Stimulated activated CD4-positive, alpha-beta T cell treated with anti-CD3 and anti-CD28 coated beads, Interleukin-2, amount 100 ng/mL, for 24 hours (primary cell): ENCODE measurements at places on chromosomes 6 and 20.

DNA sequence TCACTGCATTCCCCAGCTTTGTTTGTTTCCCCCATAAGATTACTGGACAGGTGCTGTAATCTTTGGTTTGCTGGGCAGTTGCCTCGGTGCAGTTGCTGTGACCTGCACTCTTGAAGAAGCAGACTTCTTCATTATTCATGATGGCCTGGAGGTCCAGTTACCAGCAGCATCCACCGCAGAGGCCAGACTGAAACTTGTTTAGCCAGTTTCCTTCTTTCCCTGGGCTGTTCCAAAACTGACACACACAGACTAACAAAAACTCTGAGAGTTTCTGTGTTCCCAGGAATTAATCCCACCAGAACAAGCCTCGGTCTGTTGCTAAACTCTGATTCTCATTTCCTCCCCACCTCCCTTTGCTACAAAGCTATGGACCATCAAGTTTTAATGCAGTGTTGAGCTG lies 144.1 kb downstream of the QRSL1 start:
- DNase-seq, result no peak

- DNase-seq, result no peak
Measured at GRCh38 chr20:45974896-45975565, 3.0 kb upstream of the ZNF335 start.

DNA sequence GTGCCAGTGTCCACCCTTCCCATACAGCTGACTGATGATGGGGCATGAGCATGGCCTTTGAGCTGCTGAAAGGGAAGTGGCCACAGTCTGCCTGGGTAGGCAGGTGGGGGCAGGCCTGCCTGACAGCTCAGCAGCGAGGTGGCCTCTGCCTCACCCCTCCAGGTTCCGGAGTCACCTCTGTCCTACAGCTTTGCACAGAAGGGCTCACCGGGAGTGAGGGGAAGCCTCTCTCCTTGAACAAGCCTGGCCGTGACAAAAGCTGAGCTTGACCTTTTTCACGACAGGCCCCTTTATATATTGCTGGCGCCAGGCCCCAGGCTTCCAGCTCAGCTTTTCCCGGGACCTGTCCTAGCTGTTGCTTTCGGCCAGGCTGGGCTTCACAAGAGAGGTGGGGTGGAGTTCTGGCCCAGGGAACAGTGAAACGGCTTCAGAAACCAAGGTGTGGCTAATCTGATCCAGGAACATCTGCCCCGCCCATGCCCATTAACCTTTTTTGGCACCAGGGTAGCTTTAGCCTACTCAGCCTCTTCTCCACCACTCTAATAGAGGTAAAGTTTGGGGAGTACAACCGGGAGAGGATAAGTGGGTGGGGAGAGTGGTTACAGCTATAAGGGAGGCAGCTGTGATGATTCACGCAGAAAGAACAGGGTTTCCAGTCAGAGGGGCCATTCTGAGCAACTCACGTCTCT lies 42.9 kb downstream of the C6orf132 start:
- peak; percentile 27 for DNase-seq

DNA sequence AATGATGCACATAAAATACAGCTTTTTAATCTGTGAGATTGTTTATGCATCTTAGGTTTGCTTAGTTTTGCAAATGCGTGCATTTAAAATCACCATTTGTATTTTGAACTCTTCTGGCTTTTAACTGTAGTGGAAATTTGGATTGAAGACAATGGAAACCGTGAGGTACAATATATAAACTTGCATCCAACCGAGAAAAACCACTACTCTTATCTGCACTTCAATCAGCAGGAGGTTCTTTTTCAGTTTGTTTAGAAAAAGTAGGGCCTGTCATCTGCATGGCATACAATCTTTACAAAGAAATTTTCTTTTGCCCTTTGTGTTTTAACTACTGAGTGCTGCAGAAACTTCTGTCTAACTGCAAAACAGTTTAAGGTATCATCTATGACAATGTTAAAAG lies 132.8 kb downstream of the LAMA2 start:
- DNase-seq, result no peak

GRCh38 chr6:41551086-41551700 lies 5.0 kb downstream of the FOXP4 start:
- DNase-seq, result no peak

GRCh38 chr20:3577366-3577765 lies 85.8 kb downstream of the GFRA4 start:
- no peak for DNase-seq

DNA sequence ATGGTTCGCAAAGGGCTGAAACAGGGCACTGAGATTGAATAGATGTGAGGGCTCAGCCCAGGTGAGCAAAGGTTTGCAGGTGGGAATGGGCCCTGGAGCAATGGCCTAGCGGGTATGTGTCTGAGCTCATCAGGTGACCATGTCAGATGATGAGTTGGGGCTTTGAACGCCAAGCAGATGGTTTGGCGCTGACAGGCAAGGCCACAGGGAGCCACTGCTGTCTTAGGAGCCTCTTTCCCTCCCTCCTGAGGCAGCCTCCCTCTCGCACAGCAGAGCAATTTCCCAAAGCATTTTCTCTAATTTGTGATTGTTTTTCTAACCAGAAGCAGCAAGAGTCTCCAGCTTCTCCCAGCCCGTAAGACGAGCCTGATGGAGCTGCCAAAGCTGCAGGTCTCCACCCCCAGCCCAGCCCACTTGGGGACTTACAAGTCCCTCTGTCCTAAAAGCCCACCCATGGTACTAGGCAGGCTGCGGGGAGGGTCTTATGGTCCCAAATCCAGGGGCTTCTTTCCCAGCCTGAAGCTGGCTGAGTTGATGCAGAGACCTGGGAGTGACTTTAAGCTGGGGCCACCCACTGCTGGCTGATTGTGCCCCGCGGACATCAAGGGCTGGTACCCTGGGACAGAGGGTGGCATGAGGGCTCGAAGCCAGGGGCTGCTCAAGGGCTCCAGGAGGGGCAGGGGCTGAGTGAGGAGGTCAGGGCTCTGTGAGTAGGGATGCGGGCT lies 11.6 kb downstream of the CDH22 start:
- DNase-seq, result no peak

- DNase-seq, result no peak
Measured at GRCh38 chr20:49882171-49882970, 33.0 kb downstream of the SPATA2 start.

GRCh38 chr20:14142171-14142570 lies 146.9 kb downstream of the MACROD2 start:
- no peak for DNase-seq

DNA sequence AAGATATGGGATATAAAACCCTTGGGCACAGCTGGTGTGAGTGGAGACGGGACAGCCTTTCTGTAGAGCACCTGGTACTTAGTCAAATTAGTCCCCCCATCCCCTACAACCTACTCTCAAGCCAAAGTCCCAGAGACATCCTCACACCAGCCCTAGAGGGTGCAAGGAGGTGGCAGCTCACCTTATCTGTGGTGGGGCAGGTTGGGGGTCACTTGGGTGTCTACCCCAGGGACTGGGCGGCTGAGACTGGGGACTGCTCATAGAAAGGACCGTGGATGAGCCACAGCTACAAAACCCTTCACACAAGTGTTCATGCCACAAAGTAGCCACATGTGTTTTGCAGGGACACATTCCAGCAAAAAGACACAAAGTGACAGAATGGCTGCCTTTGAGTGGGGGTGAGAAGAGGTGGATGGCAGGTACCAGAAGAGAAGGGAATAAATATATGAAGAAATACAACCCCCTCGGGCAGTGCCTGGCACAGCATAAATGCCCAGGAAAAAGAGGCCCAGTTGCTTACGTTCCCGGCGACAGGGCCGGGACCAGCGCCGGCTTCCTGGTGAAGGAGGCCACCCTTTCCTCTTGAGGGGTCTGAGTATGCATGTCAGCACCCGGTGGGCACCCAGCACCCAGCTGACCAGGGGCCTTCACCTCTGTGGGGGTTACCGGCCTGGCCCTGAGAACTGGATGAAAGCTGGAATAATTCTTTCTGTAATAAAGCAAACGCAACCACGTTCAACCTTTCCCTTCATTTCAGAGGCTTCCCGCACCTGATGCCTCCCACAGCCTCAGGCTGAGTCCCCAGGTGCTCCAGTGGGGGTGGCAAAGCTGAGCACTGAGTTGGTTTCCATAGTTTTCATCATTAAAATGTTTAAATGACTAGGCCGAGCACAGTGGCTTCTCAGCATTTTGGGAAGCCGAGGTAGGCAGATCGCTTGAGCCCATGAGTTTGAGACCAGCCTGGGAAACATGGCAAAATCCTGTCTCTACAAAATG lies 14.4 kb upstream of the CEBPB start:
- DNase-seq, result no peak

- peak; percentile 19 for DNase-seq
Measured at GRCh38 chr6:151325075-151326050, 66.0 kb downstream of the ZBTB2 start.

DNA sequence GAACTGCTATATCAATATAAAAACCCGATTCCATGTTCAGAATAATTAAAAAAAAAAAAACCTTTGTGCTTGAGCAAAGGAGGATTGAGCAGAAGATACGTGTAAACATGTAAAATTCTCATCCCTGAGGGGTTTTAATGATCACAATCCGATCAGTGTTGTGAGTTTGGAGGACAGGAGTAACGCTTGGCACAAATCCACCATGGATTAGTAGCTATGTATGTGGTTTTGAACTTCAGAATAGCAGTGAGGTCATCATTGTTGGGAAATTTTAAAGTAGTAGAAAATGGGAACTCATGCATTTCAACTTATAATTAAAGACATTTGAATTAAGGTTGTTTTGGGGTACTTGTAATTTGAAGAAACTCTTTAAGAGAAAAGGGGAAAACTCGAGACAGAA lies 203.2 kb downstream of the RPS12 start:
- DNase-seq, result no peak

DNA sequence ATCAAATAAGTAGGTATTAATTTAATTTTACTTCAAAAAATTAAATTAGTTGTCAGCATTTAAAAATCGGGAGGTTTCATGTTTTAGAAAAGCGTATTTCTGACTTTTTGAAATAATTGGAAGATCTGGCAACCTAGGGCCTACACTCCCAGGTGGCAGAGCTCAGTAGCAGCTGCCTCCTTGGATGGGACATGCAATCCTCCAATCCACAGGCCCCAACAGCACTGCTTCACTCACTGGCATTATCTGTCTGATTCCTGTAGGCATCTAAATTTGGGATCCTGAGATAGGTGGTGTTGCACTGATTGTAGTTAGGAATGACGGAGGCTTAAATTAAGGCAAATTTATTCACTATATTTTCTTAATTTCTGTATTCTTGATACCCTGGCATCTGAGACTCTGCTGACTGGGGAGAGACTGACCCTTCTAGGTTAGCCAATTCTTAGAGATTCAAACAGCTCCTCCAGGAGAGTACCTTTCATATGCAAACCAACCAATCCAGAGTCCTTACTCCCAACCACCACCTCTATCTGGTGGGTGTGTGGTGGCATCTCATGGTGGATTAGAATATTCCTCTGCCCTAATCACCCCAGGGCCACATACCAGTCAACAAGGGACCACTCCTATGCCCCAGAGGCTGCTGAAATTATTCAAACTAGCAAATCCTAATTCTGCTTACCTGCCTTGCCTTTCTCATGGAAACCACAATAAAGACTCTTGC lies 146.6 kb upstream of the GLP1R start:
- no peak for DNase-seq

- DNase-seq, result no peak
Measured at GRCh38 chr6:134738211-134738885, 211.6 kb downstream of the ALDH8A1 start.

DNA sequence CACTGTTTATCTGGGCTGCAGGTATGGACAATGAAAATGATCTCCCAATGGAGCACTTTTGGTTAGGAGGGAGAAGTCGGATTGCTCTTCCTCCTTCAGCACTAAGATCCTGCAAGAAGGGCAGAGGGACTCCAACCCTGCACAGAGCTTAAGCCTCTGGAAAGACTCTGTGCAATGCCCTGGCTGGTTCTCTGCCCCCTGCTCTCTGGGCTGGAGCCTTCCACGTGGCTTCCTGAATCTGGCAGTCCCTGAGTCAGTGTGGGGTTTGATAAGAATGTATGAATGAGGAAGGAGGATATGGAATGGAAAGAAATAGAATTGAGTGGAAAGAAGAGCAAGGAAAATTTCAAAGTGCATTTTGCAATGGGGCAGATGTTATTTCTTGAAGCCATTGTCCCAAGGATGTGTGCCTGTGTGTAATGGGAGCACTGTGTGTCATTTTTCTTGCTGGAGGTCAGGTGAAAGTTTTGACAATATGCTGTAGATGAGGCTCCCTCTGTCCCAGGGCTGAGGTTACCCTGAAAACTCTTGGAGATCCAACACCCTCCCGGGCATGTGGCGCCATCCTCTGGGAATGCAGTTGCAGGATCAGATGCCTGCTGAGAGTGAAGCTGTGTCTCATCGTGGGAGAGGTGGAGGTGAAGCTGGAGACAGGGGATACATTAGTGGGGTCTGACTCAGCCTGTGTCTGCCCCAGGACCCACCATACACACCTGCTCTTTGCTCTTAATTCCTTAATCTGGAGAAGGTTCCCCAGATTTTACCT lies 16.3 kb upstream of the CST9L start:
- DNase-seq, result no peak

DNA sequence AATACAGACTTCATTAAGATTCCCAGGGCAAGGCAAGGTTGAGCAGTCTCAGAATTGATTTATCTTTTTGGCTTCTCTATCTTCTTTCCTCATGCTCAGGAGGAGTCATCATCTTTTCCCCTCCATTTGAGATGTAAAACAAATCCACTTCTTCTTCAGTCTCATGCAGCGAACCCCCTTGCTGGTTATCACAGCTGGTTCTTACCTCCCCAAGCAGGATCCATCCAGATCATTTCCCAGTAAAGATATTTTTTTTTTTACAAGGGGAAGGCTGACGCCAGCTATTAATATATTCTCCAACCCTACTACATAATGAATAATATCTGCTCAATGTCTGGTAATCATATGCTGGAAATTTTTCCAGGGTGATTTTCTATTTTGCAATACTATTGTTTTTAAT lies 508.9 kb upstream of the NOX3 start:
- DNase-seq, result no peak

DNA sequence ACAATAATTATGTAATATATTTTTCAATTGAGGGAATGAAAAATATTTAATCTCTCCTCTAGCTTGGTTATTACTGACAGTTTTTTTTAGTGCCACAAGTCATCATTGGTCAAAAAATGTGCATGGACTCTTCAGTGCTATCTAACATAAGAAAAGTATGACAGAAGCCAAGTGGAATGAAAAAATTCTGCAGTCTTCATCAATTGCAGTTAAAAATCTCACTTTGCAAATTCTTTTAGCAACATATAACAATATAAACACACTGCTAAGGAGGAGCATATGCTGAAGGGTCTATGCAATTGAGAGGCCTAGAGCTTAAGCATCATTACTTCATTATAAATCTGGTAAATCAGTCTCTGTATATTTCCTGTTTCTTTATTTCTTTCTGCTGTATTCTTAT lies 175.1 kb downstream of the ARHGAP18 start:
- no peak for DNase-seq

DNA sequence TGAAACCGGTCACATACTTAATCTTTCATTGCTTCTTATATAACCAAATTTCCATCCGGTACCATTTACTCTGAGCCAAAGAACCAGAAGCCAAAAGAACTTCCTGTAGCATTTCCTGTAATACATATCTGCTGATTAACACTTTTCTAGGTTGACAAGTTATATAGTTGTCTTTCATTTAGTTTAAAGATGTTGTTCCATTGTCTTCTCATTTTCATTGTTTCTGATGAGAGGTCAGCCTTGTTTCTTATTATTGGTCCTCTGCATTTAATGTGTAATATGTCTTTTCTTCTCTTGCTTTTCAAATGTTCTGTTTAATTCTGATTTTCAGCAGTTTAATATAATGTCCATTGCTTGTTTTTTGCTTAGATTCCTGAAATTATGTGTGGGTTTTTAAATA lies 214.5 kb upstream of the CCN2 start:
- no peak for DNase-seq

GRCh38 chr6:133314947-133315346 lies 73.8 kb downstream of the EYA4 start:
- no peak for DNase-seq

GRCh38 chr6:33317419-33317668 lies 200 bp downstream of the ZBTB22 start:
- no peak for DNase-seq
